ENCODE measurements at places on chromosomes 11 and 22. TPM values are rescaled to one million over a fixed set of nuclear protein-coding genes. Genes with fewer than 3 reads are reported as not detected.
A peak's percentile ranks its signal among the peaks of the same experiment; 100 is the strongest.

DRD2 gene
- total RNA-seq: not detected

DNA sequence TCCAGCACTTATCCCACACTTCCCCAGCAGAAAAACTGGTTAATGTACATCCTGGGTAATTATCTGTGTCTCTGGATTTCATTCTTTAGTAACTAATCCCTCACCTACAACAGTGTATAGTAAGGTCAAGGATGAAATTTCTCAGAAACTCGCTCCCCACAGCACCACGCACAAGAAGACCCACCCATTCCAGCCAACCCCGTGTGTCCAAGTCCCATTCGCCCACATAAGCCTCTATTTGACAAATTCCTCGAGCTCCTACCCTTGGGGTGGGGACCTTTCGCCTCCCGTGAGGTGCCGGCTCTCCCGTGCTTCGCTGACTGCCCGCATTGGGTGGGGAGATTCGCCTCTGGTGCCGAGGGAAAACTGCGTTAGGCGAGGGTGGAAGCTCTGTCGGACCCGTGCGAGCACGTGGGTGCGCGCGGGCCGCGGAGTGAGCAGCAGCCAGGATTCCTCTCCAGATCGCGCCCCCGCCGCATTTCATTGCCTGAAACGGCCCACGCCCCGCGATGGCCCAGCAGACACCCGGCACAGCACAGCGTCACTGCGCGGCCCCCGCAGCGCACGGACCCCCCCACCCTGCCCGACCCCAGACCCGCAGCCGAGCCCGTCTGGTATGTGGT lies 866 bp downstream of the EXPH5 start:
- no peak for DNase-seq

DNA sequence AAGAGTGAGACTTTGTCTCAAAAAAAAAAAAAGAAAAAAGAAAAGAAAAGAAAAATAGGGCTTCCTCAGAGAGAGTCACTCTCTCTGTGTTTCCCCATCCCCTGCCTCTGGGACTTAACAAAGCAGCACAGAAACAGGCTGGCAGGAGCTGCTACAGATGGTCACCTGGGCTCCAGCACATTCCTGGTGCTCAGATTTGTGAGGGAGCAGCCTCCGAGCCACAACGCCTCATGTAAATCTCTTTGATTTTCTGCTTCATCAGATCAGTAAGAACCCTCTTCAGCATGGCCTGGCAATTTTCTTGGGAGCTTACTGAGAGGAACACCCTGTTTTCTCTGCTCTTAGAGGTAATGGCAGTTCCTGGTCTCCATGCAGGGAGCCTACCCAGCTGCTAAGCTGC lies 15.2 kb upstream of the LDHA start:
- no peak for DNase-seq

DNA sequence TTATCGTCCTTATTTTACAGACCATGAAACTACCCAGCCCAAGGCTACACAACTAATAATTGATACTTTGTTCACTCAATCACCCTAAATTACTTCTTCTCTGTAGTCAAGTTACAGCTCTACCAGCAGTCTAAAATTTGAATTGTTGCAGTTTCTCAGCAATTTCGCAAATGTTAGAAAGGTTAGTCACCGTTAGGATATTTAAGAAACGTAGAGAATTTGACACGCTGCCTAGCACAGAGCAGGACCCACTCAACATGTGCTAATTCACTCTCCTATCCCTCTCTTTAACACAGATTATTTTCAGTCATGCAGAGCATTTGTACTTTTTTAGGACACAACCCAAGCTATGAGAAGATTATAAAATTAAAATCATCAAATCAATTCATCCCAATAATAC lies 771.1 kb upstream of the LUZP2 start:
- DNase-seq: no peak

- no peak for DNase-seq
These were observed 105.3 kb upstream of the FGF3 start for GRCh38 chr11:69924308-69925161.

DNA sequence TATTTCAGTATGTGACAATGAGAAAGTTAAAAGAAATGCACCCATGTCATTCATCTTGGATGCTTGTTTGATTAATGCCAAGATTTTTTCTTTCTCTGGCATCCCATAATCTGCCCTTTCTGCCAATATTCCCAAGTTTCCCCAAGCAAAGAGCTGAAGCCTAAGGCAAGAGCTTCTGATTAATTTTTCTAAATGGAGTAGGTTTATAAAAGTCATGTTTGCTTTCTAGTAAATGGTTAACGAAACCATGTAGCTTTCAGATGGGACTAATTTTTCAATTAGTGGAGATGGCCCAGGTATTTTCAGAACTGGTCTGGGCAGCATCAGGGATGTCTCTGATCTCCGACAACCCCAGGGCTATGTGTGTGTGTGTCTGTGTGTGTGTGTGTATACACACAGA lies 55.3 kb downstream of the LRRC4C start:
- DNase-seq: no peak

GRCh38 chr11:73520353-73521061 lies 77.4 kb downstream of the FAM168A start:
- DNase-seq: peak; percentile 47

DNA sequence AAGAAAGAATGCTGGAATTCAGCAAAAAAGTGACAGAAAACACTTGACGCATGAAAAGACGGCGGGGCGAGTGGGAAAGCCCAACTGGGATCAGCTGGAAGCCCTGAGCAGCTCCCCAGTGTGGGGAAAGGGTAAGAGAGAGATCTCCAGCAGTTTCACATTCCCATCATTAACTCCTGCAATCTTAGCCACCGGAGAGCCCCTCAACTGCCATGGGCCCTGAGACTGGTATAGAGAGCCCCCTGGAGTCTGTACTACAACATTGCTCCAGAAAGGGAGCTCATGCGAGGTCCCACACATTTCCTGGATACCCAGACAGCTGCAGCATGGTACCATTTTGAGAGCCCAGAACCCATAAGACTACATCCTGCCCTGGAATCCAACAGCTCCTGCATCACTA lies 31.1 kb downstream of the MRGPRX4 start:
- DNase-seq: no peak

Data from GM12878 (cell line).